ENCODE measurements at places on chromosomes 13 and 19. TPM values are rescaled to one million over a fixed set of nuclear protein-coding genes. Genes with fewer than 3 reads are reported as not detected.

GRCh38 chr19:54021932-54022331, 30.5 kb downstream of the CACNG6 start:
- no peak overlapping the region for H3K4me3 ChIP-seq
- H3K36me3 ChIP-seq, result no peaks in the 10 kb centered on the region
- H3K27ac ChIP-seq, result no peak overlapping the region

GRCh38 chr13:99043831-99044231, 66.0 kb upstream of the DOCK9 start:
- H3K27me3 ChIP-seq, result no peaks in the 10 kb centered on the region
- no peak overlapping the region for H3K4me3 ChIP-seq
- peaks cover 47% of the 10 kb centered on the region for H3K4me1 ChIP-seq
- H3K36me3 ChIP-seq, result peaks cover 1% of the 10 kb centered on the region

GRCh38 chr19:7482584-7483439, 6.0 kb downstream of the PEX11G start:
- DNase-seq, result no peak
- H3K4me1 ChIP-seq, result peaks cover 19% of the 10 kb centered on the region
- no peak overlapping the region for H3K4me3 ChIP-seq
- H3K27ac ChIP-seq, result no peak overlapping the region

The IRF3 gene
- 53.0 TPM for total RNA-seq

The SMIM44 gene
- total RNA-seq, result not detected
